ENCODE measurements at places on chromosomes 7 and 10. TPM values are rescaled to one million over a fixed set of nuclear protein-coding genes. Genes with fewer than 3 reads are reported as not detected.

GRCh38 chr10:102505462-102506115 is 1.8 kb downstream of the SUFU start:
- H3K4me3 ChIP-seq: no peak overlapping the region
- H3K27me3 ChIP-seq: no peaks in the 10 kb centered on the region
- no peak overlapping the region for H3K27ac ChIP-seq
- H3K36me3 ChIP-seq: peaks cover 22% of the 10 kb centered on the region
- no peak for DNase-seq

OR2A42 gene
- total RNA-seq: not detected

MMD2 gene
- not detected for total RNA-seq

DNA sequence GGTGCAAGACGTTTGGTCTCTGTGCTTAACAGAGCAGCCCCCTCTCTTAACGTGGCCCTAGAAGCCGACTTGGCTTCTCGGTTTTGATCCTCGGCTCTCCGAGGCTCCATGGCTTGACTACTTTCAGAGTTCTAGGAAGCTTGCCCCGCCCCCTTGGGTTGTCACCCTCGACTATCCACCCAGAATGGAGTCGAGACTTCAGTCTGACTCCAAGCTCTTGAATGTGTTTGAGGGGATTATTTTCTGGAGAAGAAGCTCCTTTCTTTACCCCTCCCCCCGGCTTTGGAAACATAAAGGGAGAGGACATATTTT is 448 bp downstream of the SEC24C start:
- peak; percentile 30 for DNase-seq
- peaks cover 7% of the 10 kb centered on the region for H3K36me3 ChIP-seq
- peak overlapping the region; percentile 93 for H3K27ac ChIP-seq
- peaks cover 28% of the 10 kb centered on the region for H3K4me1 ChIP-seq
- H3K4me3 ChIP-seq: peak overlapping the region; percentile 78

DNA sequence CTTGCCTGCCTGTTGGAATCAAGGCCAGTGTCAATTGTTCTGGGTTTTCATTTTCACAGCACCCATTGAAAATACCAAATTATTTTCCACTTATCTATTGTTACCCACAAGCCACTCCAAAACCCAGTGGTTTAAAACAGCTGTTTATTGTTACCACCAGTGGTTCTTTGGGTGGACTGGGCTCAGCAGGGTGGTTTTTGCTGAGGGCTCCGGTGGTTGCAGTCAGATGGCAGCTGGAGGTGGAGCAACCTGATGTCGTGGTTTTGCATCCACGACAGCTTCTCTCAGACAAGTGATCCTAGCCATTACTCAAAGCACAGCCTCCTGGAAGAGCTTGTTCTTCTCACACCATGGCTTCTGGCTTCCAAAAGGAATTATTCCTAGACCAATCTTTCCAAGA is 235.1 kb upstream of the ADARB2 start:
- H3K27me3 ChIP-seq: no peaks in the 10 kb centered on the region
- no peak for DNase-seq
- H3K4me3 ChIP-seq: no peak overlapping the region
- no peak overlapping the region for H3K27ac ChIP-seq

DNA sequence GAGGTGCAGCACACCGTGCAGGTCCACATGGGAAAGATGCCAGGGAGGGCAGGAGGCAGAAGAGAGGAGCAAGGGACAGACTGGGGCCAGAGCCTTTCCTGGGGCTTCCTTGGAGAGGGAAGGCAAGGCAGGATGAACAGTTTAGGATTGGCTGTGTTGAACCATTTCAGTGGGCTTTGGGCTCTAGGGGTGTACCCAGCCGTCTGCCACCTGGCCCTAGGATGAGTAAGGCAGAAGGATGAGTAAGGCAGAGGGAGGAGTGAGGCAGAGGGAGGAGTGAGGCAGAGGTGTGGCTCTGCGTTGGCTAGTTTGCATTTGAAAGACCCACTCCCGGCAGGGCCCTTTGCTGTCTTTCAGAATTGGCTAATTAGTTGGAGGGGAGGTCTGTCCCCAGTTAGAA is 31.5 kb upstream of the PRF1 start:
- H3K27me3 ChIP-seq: no peaks in the 10 kb centered on the region
- no peaks in the 10 kb centered on the region for H3K4me1 ChIP-seq
- no peaks in the 10 kb centered on the region for H3K36me3 ChIP-seq
- no peak overlapping the region for H3K4me3 ChIP-seq

DNA sequence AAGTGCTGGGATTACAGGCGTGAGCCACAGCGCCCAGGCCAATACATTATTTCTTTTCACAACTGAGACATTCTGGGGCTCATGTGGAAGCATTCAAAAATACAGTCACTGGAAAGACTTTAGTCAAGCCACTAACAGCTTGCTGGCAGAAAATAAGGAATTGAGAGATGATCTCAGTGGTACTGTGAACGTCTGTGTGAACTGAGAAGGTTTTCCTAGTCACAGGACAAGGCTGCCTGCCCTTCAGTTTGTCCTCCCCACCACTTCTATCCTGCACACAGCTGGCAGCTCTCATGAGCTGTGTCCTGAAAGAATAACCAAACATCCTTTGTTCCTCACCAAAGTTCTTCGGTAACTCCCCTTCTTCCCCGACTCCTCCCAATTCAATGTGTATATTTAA is 31.3 kb upstream of the ITGA8 start:
- no peak for DNase-seq
- H3K4me1 ChIP-seq: no peaks in the 10 kb centered on the region

CDK1 gene
- 2.7 TPM for total RNA-seq

DNA sequence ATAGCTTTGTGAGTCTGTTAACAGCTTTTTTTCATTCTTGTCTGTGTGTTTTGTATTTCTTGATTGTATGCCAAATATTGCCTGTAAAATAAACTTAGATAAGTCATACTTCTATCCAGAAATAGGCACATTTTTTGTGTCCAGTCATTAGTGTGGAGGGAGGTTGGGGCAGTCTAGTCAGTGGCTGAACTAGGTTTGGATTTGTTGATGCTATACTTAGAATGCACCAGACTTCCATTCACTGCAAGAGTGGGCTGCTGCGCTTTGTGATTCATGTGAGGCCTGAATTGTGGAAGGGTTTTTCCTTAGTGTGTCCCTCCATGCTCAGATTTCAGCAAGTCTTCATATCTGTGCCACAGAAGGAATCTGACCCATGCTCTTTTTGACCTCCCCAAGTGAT is 50.0 kb downstream of the TRUB1 start:
- no peaks in the 10 kb centered on the region for H3K27me3 ChIP-seq
- DNase-seq: no peak
- H3K27ac ChIP-seq: no peak overlapping the region
- peaks cover 46% of the 10 kb centered on the region for H3K36me3 ChIP-seq
- no peaks in the 10 kb centered on the region for H3K4me1 ChIP-seq

GRCh38 chr7:150313367-150313809 is 9.8 kb upstream of the LRRC61 start:
- H3K4me1 ChIP-seq: no peaks in the 10 kb centered on the region
- H3K27me3 ChIP-seq: no peaks in the 10 kb centered on the region
- no peak overlapping the region for H3K27ac ChIP-seq
- H3K4me3 ChIP-seq: no peak overlapping the region
- DNase-seq: no peak

OR6V1 gene
- total RNA-seq: not detected

DNA sequence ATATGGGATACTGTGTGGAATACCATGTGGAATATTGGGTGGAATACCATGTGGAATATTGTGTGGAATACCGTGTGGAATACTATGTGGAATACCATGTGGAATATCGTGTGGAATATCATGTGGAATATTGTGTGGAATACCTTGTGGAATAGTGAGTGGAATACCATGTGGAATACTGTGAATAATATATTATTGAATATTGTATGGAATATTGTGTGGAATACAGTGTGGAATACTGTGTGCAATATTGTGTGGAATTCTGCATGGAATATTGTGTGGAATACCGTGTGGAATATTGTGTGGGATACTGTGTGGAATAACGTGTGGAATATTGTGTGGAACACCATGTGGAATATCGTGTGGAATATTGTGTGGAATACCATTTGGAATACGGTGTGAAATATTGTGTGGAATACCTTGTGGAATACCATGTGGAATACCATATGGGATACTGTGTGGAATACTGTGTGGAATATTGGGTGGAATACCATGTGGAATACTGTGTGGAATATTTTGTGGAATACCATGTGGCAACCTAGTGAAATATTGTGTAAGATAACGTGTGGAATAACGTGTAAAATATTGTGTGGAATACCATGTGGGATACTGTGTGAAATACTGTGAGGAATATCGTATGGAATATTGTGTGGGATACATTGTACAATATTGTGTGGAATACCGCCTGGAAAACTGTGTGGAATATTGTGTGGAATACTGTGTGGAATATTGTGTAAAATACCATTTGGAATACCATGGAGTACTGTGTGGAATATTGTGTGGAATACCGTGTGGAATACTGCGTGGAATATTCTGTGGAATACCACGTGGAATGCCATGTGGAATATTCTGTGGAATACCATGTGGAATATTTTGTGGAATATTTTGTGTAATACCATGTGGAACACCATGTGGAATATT is 133.9 kb upstream of the CHST15 start:
- no peaks in the 10 kb centered on the region for H3K36me3 ChIP-seq
- no peaks in the 10 kb centered on the region for H3K27me3 ChIP-seq
- DNase-seq: no peak
- no peak overlapping the region for H3K4me3 ChIP-seq
- H3K4me1 ChIP-seq: no peaks in the 10 kb centered on the region

- no peaks in the 10 kb centered on the region for H3K4me1 ChIP-seq
- H3K4me3 ChIP-seq: no peak overlapping the region
- no peak for DNase-seq
Observed at GRCh38 chr7:52586704-52587103, 448.7 kb upstream of the POM121L12 start.

DNA sequence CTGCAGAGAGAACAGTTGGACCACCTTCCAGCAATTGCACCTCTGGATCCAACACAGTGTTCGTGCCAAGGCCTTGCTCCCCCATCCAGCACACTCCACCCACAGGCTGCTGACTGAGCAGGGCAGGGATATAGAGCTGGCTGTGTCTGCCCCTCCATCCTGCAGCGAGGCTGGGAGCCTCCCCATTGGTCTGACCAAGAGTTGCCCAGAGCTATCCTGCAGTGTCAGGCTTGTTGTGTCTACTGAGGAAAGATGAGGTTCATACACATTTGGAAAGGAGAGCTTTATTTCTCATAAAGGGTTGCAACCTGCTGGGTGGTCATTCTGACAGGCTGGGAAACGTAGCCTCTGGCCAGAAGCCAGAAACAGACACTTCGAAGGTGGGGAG is 27.1 kb downstream of the PRF1 start:
- DNase-seq: no peak
- H3K27ac ChIP-seq: no peak overlapping the region
- H3K4me1 ChIP-seq: peaks cover 18% of the 10 kb centered on the region
- no peak overlapping the region for H3K4me3 ChIP-seq
- no peaks in the 10 kb centered on the region for H3K27me3 ChIP-seq

- H3K4me3 ChIP-seq: no peak overlapping the region
- peaks cover 58% of the 10 kb centered on the region for H3K27me3 ChIP-seq
- no peaks in the 10 kb centered on the region for H3K4me1 ChIP-seq
- H3K27ac ChIP-seq: no peak overlapping the region
- DNase-seq: no peak
Observed at GRCh38 chr7:100893910-100894721, 1.6 kb downstream of the ACHE start.

DNA sequence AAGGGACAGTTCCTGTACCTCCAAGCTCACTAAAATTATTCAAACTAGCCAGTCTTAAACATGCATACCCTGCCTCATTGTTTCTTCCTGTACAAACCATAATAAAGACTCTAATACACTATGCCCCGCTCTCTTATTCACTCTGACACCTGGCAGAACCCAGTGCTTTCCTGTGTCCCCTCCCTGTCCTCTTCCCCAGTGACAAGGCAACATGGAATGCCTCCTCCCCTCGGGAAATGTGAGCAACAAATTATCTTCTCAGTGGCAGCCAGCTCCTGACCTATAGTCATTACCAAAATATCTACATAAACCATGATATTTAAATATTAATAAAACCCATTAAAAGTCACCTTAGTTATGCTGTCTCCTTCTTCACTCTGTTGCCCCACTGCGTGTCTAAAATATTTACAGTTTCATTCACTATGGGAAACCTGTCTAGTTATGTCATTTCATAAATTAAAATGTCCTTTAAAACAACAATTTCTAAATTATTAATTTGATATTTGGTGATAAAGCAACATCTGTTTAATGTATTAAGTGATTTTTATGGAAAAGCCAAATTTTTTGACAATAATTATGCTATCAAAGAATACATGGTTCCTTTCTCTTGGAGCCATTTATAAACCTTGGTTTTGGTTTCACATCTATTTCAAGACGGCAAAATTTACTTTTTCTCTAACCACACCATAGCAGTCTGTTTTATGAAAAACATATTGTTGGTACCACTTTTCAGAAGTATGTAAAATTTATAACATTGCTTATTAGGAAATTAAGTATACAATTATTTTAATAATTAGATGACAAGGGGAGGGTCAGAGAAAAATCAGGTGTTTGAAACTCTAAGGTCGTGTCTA is 1355.2 kb downstream of the XPNPEP1 start:
- H3K4me1 ChIP-seq: no peaks in the 10 kb centered on the region
- DNase-seq: no peak
- H3K27ac ChIP-seq: no peak overlapping the region
- H3K4me3 ChIP-seq: no peak overlapping the region
- no peaks in the 10 kb centered on the region for H3K27me3 ChIP-seq

DNA sequence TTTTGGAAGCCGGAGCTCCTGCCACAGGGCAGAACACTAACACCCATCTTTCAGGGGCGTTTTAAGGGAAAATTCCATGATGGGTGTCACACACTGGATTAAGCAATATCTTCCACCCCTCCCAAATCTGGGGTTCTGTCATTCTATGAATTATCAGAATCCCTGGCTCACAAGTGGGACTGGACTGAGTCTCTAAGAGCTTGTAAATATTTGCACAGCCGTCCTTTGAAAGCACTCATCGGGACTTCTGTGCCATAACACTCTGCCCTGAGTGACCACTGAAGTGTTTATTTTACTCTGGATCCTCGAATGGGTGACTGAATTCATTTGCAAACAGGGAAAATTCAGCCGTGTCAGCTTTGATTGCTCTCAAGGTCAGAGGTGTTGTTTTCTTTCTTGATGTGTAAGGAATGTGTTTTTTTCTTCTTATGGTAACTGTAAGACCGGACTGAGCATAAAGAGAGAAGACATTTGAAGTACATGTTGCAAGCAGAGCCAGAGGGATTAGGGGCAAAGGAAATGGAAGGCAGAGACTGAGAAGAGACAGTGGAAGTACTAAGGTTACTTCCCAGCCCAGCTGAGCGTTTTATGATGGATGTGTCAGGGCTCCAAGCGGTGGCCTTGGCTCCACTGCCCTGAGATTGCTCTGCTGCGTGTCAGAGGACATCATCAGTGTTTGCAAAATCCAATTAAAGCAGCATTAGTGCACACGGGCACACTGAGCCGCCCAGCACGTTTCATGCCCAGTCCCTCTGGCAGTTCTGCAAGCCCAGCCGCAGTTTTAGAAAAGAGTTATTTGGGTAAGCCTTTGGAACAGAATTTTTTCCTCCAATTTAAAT is 17.7 kb upstream of the GTPBP4 start:
- no peak overlapping the region for H3K4me3 ChIP-seq
- H3K4me1 ChIP-seq: no peaks in the 10 kb centered on the region
- no peak for DNase-seq
- H3K27ac ChIP-seq: no peak overlapping the region
- no peaks in the 10 kb centered on the region for H3K27me3 ChIP-seq

- no peak for DNase-seq
- H3K27ac ChIP-seq: no peak overlapping the region
- peaks cover 43% of the 10 kb centered on the region for H3K4me1 ChIP-seq
- no peaks in the 10 kb centered on the region for H3K36me3 ChIP-seq
Observed at GRCh38 chr10:5557799-5558771, 33.3 kb downstream of the CALML3 start.

GRID1 gene
- 10.5 TPM for total RNA-seq

- no peak for DNase-seq
- H3K4me3 ChIP-seq: no peak overlapping the region
- H3K27me3 ChIP-seq: no peaks in the 10 kb centered on the region
- H3K36me3 ChIP-seq: no peaks in the 10 kb centered on the region
- no peak overlapping the region for H3K27ac ChIP-seq
- H3K4me1 ChIP-seq: no peaks in the 10 kb centered on the region
Observed at GRCh38 chr7:31899356-31899927, 170.8 kb downstream of the PDE1C start.

Data from tibial nerve (tissue), 4 donors.